NCI-H446 (cell line): ENCODE measurements at places on chromosomes 5 and 9.
A peak's percentile ranks its signal among the peaks of the same experiment; 100 is the strongest.

- DNase-seq = no peak
Measured at GRCh38 chr5:129903466-129904101, 681 bp upstream of the CHSY3 start.

DNA sequence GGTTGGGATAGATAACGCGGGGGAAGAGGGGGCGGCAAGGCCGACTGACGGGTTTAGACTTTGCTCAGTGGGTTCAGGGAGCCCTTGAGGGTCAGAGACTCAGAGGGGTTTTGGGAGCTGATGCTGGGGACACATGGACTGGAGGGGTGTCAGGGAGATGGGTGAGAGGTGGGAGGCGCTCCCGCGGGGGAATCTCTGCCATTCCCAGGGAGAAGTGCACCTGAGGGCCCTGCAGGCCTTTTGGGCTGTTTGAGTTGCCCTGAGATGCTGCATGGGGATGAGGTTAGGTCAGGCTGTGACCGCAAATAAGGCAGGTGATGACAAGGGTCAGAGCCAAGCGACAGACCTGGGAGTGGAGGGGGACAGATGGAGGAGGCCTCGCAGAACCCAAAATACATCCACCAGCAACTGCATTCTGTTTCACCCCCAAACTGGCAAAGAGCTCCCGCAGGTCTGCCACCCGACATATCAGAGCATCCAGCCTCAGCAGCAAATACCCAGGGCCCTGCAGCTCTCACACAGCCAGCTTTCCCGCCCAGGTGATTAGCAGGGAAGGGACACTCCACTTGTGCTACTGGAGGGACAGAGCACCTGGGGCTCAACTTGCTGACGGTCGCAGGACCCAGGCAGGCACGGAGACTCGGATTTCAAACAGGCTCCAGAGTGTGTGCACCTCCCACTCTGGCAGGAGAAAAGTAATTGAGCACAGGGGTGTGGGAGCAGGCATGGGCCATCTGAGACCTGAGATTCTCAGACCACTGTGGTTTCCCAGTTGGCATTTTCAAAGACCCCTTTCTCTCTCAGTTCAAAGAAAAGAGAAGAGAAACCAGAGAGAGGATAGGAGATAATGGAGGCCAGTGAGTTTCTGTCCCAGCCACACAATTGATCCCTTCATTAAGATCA, 26.4 kb downstream of the TMOD1 start:
- DNase-seq = no peak

DNA sequence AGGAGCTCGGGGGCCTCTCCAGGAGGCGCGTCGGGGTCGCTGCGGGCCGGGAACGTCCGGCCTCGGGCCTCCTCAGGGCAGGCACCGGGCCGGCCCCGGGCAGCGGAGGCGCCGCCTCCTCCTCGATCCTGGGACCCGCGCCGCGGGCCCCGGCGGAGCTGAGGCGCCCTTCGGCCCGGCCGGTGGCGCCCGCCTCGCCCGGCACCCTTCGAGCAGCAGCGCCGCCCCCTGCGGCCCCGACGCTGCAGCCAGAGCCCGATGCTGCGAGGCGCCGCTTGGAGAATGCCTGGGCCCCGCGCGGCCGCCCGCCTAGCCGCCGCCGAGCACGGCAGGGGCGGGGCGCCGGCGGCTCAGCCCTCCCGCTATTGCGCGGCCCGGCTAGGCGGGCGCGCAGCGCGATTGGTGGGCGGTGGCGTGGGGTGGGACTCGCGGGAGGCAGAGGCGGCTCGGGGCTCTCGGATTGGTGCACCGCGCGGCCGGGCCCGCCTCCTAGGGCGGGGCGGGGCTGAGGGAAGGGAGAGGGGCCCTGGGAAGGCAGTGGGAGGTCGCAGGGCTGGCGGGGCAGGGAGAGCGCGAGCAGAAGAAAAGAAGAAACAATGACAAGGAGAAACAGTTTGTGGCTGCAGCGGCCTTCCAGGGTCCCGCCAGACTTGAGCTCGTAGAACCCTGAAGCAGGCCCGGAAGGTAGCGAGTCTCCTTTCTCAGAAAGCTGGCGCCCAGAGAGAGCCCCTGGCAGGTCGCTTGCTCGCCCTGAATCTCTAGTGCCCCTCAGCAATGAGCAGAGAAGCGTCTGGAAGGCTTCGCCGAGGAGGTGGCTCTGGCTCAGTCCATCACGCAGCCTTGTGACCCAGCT, at the start of gene EEIG1:
Gene EEIG1 (minus strand): TSS at position 284 of the 853 bp plus-strand sequence. CDS start 852 bp downstream, outside the sequence.
- DNase-seq = peak; percentile 61

DNA sequence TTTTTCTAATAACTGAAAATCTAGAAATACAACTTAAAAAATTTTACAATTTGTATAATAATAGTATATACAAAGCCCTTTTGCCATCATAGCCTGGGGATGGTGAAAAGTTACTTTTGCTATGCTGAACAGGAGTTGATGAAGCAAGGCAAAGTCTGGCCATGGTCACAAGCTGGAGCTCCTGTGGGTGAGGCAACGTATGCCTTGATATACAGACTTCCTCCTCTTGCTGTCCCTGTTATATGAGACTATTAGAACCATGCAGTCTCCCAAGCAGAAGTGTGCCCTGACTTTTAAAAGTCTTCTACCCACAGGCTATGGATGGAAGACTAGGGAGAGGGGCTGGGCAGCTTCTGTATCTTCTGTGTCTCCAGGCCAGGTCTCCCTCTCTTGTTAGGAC, 15.7 kb downstream of the FAM151B start:
- DNase-seq = no peak

DNA sequence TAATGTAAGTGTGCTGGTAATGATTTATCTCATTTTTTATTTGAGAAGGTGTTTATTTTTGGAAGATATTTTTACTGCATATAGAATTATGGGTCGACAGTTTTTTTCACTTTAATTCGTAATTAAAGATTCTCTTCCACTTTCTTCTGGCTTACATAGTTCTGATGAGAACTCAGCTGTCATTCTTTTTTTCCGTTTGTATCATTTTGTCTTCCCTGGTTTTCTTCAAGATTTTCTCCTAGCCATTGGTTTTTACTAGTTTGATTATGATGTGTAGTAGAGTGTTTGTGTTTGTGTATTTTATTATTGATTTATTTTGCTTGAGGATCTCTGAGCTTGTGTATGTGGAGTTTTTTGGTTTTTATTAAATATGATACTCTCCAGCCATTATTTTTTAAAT, 21.7 kb downstream of the SLF1 start:
- DNase-seq = no peak

DNA sequence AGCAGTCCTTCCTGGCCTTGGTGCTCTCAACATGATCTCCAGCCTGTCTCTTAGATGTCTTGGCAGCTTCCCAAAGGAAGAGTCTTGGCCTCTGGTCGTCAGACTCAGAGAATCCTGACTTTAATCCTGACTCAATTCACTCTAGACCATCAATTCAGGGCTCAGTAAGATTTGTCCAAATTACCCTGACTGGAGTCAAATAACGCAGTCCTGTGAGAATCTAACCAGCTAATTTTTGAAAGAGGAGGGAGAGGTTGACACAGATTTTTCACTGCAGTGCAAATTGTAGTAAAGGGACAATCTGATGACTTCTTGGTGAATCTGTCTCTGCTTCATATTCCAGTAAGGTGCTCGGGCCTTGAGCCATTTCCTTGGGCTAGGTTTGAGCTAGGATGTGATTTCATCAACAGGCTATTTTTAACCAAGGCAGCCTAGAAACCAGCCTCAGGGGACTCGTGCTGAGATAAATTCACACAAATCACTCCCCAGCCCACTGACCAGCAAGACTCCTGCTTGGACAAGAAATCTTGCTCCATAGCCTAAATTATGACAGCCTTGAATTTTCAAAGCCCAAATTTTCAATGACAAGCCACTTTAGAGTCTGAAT, 257.4 kb downstream of the ENC1 start:
- DNase-seq = peak; percentile 91

DNA sequence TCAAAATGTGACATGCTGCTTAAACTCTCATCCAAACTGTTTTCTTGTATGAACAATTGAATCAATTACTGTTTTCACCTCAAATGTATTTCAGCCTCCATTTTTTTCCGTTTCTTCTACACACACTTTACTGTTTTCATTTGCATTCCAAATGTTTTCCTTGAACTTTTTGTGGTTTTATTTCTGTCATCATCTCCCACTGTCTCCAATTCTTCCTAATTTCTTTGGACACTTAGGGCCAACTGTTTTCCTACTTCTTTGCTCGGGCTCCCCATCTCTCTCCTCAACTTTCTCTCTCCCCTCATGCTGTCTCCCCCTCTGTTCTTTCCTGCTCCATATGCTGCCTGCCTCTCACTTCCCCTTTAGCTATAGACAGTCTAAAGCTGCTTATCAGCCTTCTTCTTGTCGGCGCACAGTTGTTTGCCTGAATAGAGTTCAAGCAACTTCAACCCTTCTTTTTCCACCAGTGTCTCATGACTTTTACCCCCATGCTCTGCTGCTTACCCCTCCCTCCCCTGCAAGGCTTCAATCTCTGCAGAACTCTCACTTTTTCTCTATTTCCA, 443.4 kb downstream of the DTWD2 start:
- no peak for DNase-seq

- DNase-seq = no peak
Measured at GRCh38 chr5:76175821-76176403, 92.7 kb downstream of the SV2C start.

GRCh38 chr5:15757103-15757502, 257.1 kb downstream of the FBXL7 start:
- no peak for DNase-seq

DNA sequence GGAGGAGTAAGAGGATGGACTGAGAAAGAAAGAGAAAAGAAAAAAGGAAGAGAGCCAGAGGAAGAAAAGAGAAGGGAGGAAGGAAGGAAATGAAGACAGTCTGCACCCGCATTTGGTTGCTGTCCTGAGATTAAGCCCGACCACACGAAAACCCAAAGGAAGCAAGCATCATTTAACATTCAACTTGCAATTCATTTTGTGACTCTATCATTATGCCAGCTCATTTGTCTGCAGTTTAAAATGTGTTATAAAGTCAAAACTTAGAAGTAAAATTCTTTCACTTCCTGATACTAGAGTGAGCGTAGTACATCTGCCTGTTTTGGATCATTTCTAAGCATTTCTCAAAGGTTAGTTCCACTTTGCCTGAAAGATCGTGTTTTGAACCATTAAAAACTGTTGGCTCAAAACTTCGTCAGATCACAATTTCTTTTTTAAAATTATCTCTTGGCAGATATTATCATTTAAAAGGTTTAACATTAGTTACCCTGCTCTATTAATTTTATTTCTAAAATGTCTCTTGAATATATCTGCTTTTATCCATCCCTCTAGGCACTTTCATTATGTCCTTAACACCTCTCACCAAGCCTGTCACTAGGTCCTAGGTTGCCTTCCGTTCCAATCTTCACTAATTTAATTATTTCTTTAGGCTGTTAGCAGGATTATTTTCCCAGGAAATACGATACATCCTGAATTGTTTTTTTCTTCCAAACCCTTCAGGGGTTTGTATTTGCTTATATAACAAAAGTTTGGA, 240.9 kb downstream of the TLE4 start:
- DNase-seq = no peak

GRCh38 chr9:17171309-17172094, 36.7 kb downstream of the CNTLN start:
- no peak for DNase-seq

DNA sequence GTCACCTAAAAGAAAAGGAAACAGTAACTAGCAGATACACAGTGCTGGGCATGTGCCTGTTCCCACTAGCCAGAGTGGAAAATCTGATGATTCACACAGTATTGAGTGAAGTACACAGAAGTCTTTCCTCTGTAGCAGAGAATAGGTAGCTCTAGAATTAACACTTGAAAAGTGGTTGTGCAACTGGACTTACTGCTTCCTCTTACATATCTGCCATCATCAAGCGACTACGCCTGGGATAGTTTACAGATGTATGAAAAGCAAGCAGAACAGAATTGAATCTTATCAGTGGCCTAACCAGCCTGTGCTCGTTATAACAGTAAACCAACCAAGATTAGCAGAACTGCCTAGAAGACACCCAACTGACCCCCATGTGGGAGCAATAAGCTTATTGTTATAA, 130.6 kb downstream of the DTWD2 start:
- no peak for DNase-seq

GRCh38 chr5:150598821-150599273, 41.6 kb upstream of the SYNPO start:
- DNase-seq = no peak
